ENCODE measurements at places on chromosomes 3 and 15.

GRCh38 chr3:117322866-117323265 is 613.3 kb downstream of the TUSC7 start:
- no peak for DNase-seq

DNA sequence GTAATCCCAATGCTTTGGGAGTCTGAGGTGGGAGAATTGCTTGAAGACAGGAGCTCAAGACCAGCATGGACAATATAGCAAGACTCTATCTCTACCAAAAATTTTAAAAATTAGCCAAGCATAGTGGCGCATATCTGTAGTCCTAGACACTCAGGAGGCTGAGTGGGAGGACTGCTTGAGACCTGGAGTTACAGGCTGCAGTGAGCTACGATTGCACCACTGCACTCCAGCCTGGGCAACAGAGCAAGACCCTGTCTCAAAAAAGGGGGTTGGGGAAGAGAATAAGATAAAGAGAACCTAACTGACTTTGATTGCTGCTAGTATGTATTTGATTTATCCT is 755 bp downstream of the CD200R1 start:
- no peak for DNase-seq

DNA sequence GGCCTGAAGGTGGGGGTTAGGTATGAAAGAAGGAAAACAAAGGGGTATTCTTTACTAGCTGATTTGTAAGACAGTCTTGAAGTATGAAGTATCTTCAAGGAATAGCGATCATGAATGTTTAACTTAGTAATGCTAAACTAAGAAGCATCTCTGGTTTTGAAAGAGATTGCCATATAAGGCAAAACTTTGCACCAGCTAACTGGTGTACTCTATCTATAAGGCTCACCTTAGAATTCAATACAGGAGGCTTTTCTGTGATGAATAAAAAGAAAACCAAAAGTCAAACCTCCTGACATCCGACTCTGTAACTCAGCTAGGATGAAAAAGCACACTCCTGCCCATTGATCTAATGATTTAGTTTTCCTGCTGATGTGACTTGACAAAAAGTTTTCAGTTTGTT is 54.7 kb downstream of the FOXP1 start:
- no peak for DNase-seq

DNA sequence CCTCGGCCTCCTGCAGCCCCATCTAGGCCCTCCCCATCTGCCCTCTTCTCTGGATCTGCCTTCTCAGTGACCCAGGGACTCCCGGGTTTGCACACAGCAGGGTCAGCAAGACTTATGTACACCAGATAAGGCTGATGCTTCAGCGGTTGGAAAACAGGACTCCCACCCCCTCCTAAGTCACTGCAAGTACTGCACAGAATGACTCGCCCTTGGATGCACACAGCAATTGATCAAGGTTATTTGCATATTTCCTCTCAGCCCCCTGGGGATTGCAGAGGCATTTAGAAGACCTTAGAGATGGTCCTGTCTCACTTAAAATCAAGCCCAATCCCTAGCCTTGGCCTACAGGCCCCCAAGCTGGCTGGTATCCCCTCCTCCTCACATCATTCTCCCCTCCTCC is 8.9 kb downstream of the ACAN start:
- no peak for DNase-seq

GRCh38 chr15:86312486-86312885 is 232.8 kb downstream of the AGBL1 start:
- DNase-seq: no peak

- DNase-seq: no peak
Measured at GRCh38 chr3:143428294-143428693, 308.7 kb downstream of the CHST2 start.

- peak; percentile 8 for DNase-seq
Measured at GRCh38 chr15:55221090-55222011, 24.6 kb upstream of the RSL24D1 start.

- DNase-seq: no peak
Measured at GRCh38 chr3:29385046-29385830, 104.4 kb downstream of the RBMS3 start.

DNA sequence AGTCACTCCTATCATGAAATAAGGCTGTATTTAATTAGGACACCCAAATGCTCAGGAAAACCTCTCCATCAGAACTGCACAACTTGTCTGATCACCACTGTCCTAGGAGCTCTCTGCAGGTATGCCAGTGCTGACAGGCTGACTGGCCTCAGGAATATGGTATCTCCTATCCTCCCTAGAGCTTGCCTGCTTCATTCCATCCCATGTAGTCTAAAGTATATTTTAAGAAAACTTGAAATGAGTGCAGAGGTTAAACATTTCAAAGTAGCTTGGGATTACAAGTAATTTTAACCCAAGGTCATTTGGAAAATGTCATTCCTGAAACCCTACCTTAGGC is 23.7 kb downstream of the FILIP1L start:
- no peak for DNase-seq

DNA sequence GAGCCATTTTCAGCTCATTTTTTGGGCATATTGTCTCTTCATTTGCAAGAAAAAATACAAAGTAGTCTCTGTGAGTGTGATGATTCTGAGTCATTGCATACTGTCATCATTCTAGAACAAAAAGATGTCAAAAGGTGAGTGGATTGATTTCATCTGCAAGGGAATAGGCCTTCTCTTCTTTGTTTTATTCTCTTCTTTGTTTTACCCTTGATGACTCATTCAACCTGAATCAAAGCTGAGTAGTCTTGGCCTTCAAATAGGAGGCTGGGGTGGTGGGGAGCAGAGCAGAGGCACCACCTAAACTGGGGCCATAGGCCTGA is 25.4 kb downstream of the CYP19A1 start:
- DNase-seq: no peak

GRCh38 chr3:38140326-38141172 is 2.1 kb downstream of the MYD88 start:
- no peak for DNase-seq

GRCh38 chr3:50630877-50631276 is 13.9 kb downstream of the MAPKAPK3 start:
- no peak for DNase-seq

Data from activated T-helper 1 cell treated with anti-CD3 and anti-CD28 coated beads, Interleukin-2, amount 50 U/mL, for 16 hours (primary cell).